ENCODE measurements at places on chromosomes 1 and 21.

DNA sequence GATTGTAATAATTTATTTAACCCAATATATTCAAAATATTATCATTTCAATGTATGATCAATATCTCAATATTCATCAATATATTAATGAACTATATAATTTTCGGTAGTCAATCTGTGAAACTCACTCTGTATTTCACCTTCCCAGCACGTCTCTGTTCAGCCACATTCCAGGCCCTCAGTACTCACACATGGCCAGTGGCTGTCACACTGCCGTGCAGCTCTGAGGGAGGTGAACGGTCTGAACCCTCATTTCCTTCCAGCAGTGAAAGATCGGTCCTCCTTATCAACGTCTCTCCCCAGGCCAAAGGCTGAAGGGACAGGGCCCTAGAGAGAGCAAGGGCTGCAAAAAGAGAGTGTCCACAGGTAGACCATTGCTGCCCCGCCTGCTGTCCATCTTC lies 39.5 kb upstream of the ZNF124 start:
- no peak for DNase-seq

DNA sequence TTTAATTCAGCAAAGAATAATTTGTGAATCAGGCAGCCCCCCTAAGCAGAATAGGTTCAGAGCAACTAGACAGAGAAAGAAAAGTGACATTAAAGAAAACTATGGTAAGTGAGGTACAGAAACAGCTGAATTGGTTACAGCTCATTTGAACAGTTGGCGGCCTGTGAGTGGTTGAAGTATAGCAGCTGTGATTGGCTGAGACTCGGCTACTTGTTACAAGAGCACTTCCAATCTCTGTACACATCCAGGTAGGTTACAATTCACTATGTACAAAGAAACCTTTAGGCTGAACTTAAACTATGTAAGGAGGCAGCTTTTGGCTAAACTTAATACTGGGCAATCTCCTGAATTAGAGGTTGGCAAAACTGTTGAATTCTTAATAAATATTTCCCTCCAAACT lies 171.1 kb upstream of the LHX8 start:
- DNase-seq, result no peak

DNA sequence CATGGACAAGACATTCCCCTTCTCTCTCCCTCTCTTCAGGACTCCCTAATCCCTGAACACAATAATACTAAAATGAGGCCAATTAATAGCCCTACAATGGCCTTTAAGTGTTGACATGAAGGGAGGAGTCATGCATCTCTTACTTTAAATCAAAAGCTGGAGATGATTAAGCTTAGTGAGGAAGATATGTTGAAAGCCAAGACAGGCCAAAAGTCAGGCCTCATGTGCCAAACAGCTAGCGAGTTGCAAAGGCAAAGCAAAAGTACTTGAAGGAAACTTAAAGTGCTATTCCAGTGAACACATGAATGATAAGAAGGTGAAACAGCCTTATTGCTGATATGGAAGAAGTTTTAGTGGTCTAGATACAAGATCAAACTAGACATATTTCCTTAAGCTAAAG lies 49.5 kb upstream of the CD46 start:
- DNase-seq, result no peak

DNA sequence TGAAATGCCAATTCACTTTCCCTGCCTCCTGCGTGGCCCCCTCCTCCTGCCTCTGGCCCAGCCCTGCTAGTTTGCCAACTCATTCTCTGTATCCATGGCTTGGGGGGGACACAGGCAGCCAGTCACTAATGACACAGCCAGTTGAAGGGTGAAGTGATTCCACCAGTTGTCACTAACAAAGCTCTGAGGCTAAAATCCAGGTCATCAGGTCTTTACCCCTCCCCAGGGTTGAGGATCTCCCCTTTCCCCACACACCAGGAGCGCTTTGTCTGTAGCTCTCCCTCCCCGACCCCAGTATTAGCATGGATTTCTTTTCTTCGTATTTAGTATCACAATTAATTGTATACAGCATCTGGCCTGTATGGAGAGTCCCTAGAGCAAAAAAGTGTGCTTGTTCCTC lies 394.1 kb downstream of the RRAGC start:
- no peak for DNase-seq

GRCh38 chr1:240484804-240485443 lies 127.0 kb downstream of the GREM2 start:
- DNase-seq, result no peak

DNA sequence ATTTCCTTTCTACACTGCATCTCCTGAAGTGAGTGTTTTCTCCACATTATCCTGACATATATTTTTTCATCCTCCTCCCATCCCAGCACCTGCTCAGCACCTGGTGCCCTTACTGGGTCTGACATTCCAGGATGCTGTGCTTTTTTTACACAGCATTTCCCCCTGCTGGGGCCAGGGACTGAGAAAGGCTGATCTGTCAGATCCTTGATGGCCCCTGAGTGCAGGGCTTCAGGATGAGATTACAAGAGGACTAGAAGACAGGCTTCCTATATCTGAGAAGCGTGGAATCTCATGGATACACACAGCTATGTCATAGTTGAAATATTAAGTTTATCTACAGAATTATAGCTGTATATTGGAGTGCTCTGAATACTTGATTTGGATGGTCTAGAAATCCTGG lies 24.4 kb downstream of the RCAN1 start:
- no peak for DNase-seq

DNA sequence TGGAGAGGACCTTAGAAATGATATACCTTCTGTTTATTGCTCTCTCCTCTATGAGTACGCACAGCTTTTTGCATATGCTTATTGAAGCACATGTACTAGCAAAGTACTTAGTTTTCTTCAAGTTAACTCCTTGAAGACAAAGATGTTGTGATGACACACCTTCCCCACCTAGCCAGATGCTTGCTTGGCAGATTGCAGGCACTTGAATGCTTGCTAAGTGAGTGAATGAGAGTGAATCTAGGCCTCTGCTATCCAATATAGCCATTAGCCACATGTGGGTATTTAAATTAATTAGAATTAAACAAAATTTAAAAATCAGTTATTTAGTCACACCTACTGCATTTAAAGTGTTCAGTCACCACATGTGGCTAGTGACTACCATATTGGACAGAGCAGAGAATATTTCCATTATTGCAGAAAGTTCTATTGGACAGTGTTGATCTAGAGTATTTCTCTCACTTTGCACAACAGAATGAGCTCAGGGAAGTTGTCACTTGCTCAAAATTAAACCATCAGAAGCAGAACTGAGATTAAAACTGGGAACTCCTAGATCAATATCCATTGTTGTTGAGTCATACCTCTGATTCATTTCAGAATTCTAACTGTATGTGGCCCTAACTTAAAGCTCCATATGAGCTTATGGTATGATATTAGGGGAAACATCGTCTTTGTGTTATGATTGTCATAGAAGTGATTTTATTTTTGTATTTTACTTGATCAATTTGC lies 8.6 kb upstream of the EEIG2 start:
- DNase-seq, result no peak

DNA sequence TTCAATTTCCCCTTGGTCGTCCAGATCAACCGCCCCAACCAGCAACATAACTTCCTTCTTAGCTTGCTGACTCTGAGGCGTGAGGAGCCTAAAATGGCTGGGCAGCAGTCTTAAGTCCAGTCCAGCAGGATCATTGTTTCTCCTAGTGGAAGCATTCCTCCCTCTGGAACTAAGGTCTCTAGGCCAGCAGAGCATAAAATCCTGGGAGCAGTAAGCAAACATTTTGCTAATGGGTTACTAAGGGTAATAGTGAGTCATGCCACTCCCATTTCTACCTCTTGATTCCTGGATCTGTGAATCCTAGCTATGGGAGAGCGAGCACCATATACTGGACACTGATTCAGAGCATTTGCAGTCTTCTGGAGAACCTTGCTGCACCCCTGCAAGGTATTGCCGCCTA lies 59.9 kb downstream of the ADSS2 start:
- DNase-seq, result no peak

DNA sequence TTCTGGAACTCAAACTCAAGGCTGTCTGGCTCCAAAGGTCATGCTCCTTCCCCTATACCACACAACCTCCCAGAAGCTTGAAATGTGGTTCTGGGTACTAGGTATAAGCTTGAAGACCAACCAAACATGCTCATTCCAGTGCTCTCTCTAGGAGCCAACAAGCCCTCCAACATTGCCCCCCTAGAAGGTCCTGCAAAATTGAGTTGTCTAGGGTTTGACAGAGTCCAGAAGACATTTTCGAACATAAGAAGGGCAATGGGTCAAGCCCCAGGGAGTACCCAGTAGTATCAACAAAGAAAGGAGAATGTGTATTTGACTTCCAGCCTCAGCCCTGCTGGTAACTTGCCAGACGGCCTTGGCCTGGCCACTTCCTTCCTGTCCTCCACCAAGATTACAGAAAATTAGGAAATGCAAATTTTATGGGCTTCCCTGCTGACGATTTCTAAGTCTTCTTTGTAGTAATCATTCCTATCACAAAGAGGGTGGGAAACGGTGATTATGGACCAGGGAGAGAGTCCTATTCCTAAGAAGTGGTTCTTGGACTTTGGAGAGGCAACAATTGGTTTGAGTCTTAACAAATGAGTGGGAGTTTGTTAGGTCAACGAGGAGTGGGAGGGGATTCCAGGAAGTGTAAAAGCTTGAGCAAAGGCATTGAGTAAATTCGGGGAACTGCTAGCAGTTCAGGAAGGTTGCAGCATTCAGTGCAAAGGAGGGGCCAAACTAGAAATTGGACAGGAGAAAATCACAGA lies 18.7 kb upstream of the SLAMF1 start:
- DNase-seq, result no peak

GRCh38 chr1:206529425-206529824 lies 22.1 kb downstream of the RASSF5 start:
- DNase-seq, result no peak

All from activated CD4-positive, alpha-beta T cell treated with anti-CD3 and anti-CD28 coated beads for 24 hours (primary cell).